ENCODE measurements at places on chromosomes 1 and 21.

DNA sequence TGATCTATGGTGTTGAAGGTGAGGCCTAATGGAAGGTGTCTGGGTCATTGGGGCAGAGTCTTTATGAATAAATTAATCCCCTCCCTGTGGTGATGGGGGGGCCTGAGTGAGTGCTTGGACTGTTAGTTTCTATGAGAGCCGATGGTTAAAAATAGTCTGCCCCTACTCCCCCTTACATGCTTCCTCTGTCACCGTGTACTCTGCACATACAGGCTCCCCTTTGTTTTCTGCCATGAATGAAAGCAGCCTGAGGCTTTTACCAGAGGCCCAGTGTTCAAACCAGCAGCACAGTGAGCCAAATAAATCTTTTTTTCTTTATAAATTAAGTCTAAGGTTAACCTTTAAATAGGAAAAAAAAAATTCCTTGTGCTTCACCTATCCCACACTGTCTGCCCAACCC is 657.0 kb downstream of the AMY1C start:
- no peak for DNase-seq

DNA sequence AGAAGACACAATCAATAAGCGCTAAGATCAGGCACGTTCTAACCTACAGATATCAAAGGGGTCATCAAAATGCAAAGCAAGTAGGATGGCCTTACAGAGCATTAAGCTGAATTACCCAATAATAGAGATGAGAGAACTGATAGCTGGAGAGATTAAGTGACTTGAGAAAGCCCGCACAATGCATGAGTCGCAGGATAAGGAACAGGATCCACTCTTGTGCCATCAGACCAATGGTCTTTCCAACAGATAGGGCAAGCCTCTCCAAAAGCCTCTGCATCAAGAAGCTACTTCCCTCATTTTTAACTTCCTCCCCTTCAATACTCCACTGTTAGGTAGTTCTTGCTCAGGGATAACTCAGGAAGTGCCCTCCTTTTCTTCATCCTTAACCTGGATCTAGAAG is 2.6 kb downstream of the CHML start:
- DNase-seq: no peak

DNA sequence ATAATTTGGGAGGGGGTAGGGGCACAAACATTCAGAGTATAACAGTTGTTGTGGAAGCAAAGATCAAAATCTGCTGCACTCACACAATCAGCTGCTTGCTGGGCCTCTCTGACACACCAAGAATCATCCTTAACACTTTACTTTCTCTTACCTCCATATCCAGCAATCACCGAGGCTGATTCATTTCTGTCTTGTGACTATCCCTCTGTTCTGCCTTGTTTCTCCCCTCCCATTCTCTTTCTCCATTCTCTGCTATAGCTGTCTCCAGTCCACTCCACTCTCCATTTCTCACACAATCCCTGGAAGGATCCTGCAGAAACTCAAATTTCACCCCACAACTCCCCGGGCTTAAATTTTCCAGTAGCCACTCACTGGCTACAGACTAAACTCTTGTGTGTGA is 91.8 kb upstream of the NGF start:
- DNase-seq: no peak

DNA sequence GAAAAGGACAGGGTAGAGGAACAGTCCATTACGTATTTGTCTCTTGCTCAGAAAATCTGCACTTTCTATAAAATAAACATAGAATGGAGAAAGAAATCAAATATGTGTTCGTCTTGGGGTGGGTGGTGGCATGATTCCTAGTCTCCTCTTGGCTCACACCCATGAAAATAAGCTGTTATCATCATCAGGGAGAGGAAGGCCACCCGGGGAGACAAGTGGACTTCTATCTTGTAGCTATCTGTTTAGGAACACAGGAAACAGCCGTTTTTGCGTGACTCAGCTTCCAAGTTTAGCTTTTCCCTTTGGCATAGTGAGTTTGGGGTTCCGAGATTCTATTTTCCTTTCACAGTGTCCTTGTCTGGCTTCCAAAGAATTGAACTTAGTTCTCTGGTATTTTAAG is 622.3 kb downstream of the PTPRU start:
- no peak for DNase-seq

DNA sequence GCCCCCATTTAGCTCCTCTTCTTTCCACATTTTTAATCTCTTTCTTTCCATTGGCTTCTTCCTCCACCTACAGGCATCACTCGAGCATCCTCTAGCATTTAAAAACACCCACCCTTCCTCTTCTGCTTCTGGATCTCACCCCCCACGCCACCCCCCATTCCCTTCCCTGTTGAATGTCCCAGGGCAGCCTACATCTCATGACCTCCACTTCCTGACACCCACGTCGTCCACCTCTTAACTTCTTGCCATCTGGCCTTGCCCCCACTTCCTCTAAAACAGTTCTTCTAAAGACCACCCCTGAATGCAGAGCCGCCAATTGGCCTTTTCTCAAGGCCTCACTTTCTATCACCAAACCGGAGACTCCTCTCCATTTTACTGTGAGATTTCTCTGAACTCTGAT is 6.1 kb upstream of the ETNK2 start:
- DNase-seq: no peak
